ENCODE measurements at places on chromosomes 5 and 9. TPM values are rescaled to one million over a fixed set of nuclear protein-coding genes. Genes with fewer than 3 reads are reported as not detected.

The SOX30 gene
- 0.07 TPM for polyA plus RNA-seq

The FGFR4 gene
- polyA plus RNA-seq = 18.9 TPM

The CDC26 gene
- polyA plus RNA-seq = 31.6 TPM

The SLC46A2 gene
- 0.42 TPM for polyA plus RNA-seq

The NR5A1 gene
- not detected for polyA plus RNA-seq

The TMC1 gene
- 0.19 TPM for polyA plus RNA-seq

The TMEM215 gene
- polyA plus RNA-seq = not detected

The CYSTM1 gene
- 72.8 TPM for polyA plus RNA-seq

The IFNA2 gene
- polyA plus RNA-seq = not detected

The C9orf153 gene
- not detected for polyA plus RNA-seq

The ZFP2 gene
- 0.94 TPM for polyA plus RNA-seq

The CD74 gene
- 118 TPM for polyA plus RNA-seq

The CDHR2 gene
- polyA plus RNA-seq = 0.07 TPM

The CD180 gene
- 0.14 TPM for polyA plus RNA-seq

The TAF1L gene
- polyA plus RNA-seq = 0.01 TPM

The MYOT gene
- polyA plus RNA-seq = 0.98 TPM

The PCDHGB7 gene
- polyA plus RNA-seq = 2.3 TPM

The FXN gene
- polyA plus RNA-seq = 8.3 TPM

The CCL19 gene
- polyA plus RNA-seq = 2.2 TPM

The GMCL2 gene
- not detected for polyA plus RNA-seq

The PCDHA6 gene
- polyA plus RNA-seq = 0.10 TPM

The SPATA31D3 gene
- polyA plus RNA-seq = not detected

The MARCHF11 gene
- polyA plus RNA-seq = 0.32 TPM

The APC gene
- 4.2 TPM for polyA plus RNA-seq

Measured in adipose tissue (tissue), 3 donors.